ENCODE measurements at places on chromosomes 2 and 18.

GRCh38 chr2:168396131-168396530, 59.9 kb upstream of the CERS6 start:
- DNase-seq = no peak

DNA sequence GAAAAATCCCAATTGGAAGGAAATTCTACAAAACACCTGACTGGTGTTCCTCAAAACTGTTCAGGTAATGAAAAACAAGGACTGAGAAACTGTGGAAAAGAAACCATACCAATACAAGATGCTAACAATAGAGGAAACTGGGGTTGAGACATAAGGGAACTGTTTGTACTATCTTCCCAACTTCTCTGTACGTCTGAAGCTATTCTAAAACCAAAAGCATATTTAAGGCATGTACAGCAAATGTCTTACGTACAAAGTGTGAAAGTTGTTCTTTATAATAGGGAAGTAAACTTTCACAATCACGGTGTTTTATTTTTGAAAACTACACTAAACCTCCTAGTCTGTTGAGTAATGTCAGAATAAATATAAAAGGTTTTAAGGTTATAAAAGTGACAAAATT, 776.1 kb upstream of the RAB6C start:
- no peak for DNase-seq

DNA sequence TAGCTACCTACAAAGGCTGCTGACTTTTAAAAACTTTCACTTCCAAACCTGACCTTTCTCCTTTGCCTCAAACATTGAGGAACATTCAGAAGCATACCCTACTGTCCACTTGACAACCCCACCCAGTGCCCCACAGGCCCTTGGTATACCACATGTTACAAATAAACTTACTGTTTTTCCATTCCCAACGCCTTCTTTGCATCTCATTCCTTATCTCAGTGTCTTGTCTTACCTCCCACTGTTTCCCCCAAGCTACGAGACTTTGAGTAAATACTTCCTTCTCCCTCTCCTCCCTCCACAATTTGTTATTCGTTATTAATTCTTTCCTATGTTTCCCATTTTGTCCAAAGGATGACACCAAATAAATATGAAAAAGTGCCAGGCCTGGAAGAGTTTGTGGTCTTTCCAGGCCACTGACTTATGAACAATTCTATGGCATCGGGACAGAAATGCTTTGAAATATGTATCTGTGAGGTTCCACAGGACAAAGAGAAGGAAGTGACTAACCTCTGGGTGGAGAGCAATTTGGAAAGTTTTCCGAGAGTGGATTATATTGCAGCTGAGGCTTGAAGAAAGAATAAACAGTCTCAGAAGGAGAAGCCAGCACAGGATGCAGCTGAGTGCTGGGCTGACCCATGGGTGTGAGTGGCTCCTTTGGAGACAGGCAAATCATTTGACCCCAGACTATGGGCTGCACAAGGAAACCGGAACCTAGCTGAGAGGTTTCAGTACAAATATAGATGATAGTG, 409.0 kb downstream of the LPIN1 start:
- no peak for DNase-seq

DNA sequence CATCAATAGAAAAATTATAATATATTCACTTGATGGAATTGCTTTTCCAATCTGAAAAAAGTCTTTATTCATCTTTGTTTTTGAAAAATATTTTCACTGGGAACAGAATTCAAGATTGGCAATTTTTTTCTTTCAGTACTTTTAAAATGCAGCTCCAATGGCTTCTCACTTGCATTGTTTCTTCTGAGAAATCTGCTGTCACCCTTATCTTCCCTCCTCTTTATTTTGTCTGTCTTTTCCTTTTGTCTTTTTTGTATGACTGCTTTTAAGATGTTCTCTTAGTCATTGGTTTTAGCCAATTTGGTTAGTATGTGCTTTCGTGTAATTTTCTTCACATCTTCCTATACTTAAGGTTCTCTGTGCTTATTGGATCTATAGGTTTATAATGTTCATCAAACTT, 37.1 kb upstream of the COPS8 start:
- no peak for DNase-seq

- no peak for DNase-seq
Measured at GRCh38 chr2:146721486-146721885, 1123.3 kb upstream of the ACVR2A start.

DNA sequence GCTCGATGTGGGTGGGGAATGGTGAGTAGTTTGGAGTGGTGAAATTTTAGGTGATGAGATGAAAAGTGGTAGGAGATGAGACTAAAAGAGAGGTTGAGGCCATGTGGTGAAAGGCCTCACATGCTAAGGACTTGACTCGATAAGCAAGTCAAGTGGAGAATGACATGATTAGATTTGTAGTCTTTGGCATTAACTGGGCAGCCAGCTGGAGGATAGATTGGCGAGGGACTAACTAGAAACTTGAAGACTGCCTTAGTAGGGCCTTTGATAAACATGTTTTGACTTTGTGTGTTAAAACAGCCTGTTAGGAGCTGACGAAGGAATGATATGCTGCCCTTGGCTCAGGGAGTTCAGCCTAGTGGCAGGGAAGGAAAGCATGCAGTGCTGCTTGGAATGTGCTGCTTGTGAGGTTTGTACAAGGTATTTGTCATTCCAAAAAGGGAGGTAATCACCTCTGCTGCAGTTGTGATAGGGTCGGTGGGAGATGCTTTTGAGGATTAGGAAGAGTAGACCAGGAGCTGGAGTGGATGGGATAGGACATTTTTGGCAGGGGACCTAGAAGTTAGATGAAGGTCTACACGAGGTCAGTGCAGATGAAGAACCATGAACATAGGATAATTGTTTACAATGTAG, 22.0 kb downstream of the PHLPP1 start:
- no peak for DNase-seq

DNA sequence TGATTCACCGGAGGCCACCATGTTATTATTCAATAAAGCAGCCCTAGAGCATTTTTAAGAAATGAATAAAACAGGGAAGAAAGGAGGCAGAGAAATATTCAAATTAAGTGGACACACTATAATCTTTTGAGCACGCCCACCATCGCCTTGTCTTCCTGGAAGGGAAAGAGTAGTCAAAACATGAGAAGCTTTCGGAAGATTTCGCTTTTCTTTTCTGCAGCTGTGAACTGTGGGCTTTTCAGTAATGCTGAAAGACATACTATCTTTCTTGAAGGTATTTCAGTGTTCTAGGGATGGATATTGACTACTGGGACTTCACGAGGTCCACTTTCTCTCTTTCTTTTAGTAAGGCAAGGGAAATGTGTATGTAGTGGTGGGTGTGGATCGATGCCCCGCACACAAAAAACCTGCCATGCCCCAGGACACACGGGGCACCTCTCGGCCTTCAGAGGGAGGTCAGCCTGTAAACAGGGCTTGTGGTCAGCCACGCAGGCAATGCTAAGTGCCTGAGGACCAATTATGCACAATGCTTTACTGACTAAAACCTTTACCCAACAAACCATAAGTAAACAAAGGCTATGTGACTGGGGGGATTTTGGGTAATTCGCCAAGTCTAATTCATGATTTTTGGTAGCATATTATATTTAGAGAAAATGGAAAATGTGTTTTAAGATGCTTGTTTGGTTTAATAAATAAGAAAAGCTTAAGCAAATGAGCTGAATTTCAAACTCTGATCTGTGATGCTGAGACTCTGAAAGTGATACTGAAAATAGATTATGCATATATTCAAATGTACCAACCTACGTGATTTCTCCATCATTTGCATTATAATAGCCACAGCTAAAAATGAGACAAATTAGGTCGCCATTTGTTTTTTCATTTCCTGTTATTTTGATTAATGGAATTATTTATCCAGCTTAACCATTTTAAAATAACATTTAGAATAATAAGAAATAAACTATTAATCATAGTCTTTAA, 130.5 kb downstream of the ZNF516 start:
- peak; percentile 23 for DNase-seq

- no peak for DNase-seq
Measured at GRCh38 chr2:109613081-109613921, 465 bp downstream of the SEPTIN10 start.

DNA sequence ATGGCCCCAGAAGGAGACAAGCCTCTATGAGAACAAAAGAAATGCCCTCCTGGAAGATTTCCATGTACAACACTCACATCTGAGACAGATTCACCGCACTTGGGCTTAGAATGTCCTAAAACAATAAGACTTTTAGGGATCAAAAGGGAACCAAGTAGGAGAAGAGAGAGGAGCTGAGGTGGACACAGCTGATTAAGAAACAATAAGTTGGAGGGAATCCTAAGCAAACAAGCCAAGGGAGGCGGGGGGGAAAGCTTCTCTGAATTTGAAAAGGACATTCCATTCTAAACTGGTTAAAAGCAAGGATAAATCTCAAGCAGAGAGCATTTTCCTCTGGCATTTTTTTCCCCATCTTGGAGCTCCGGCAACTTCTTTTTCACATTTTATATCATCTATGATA, 9.9 kb downstream of the ACVR1 start:
- DNase-seq = no peak

DNA sequence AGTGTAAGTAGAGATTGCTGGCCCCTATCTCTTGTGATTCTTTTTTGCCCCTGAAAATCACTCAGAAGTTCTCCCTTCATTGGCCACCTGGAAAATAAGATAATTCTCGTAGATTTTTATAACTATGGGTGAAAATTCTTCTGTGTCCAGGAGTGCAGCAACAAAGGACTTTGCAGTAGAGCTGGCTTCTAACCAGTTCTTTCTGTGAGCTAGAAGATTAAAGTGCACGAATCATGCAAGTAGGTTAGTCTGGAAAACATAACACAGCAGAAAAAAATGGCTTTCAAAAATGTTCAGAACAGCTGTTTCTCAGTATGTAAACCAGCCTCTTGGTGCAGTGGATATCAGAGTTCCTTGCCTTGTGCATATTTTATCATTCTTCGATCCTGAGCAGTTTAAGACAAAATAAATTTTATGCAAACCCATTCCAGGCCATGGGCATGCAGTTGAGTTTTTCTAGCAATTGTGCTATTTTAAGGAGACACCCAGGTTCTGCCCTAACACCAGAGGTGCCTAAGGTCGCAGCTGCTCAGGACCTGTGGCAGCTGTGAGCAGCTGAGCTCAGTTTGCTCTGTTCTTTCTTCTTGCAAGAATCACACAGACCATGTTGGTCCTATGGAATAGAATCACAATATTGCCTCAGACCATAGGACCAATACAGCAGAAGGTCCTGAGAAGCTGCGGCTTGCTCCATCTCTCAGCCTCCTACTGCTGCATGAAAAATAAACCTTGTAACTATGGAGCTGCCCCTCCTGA, 80.9 kb upstream of the BCL2L11 start:
- no peak for DNase-seq

DNA sequence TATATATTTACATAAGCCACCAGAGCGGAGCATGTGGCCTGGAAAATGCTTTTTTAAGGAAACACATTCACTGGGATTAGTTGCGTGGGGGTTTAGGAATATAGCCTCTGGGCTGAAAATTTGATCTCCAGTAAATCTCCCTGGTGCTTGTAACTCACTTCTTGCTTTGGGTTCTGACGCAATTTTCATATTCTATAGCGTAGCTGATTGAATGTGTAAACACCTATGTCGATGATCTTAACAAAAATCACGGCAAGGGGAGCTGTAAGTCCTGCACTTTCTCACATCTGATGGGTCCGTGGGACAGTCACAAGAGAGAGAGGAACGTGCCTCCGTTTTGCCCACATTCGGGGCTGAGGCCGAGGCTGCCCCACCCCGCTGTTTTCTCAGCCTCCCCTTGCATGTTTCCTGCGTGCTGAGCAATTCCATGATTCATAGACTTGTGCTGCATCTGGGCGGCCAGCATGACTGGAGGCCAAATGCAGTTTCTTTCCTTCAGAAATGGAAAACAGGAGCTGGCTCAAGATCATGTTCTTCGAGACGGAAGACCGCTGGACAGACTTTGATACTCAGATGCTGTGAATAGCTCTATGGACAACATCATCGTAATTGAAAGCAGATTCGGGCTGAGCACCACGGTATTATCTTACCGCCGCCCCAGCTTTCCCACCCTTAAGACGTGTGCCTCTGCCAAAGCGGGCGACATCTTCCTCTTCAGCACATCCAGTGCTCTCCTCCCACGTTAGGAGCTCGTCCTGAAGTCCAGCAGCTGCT, 109.2 kb downstream of the TMEM18 start:
- DNase-seq = no peak

DNA sequence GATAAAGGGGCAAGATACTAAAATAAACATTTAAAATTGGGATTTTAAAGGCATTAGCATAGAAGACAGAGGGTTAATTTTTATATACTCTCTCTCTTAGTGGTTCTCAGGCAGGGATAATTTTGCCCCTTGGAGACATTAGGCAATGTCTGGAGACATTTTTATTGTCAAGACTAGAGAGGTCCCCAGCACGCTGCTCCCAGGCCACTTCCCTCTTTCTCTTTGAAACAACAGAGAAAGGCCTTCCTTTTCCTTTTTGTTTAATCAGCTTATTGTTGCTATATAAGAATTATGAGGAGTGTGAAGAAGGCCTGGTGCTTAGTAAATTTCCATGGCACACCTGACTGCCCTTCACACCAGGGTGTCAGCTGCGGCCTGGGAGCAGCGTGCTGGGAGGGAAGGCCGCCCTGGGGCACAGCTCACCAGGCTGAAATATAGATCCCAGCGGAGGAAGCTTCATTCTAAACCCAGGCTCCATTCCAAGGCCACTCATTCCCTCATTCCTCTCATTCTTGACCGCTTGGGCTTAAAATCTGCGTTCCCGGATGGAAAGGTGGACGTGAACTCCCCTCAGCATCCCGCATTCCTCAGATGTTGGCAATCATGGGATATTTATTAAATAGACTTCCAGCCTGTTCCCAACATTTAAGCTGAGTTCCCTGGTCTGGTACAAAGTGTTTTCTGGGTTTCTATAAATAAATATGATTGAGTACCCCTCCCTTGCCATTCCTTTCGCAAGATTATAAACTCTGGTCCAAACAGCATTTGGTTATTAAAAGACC, 22.5 kb downstream of the SLC14A2 start:
- no peak for DNase-seq

GRCh38 chr2:19505199-19506136, 147.0 kb upstream of the OSR1 start:
- no peak for DNase-seq

- peak; percentile 60 for DNase-seq
Measured at GRCh38 chr2:134919341-134920210, 954 bp downstream of the CCNT2 start.

DNA sequence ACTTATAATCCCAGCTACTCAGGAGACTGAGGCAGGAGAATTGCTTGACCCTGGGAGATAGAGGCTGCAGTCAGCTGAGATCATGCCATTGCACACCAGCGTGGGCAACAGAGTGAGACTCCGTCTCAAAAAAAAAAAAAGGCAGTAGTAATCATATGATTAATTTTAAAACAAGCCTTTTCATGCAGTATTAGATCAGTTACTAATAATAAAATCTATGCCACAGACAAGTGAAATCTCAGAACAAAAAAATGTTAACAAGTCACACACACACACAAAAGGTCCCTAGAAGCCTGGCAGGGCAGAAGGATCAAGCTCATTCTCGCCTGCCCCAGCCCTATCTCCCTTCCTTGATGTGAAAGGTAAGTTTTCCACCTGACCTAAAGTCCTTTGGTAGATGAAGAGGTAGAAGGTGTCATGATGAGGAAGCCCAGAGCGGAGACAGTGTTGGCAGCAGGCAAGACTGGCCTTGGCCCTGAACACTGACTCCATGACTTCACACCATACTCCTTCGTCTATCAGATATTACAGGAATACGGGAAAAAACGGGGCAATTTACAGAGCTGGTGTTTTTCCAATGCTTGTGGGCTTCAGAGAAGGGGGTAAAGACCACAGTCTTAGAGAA, 10.6 kb downstream of the KDSR start:
- DNase-seq = no peak

Data from T-helper 2 cell treated with Interferon-gamma antibody and Interleukin-4, amounts not matched to agents 5 μg/mL and 100 μg/mL, for 36 hours (primary cell).